ENCODE measurements at places on chromosomes 13 and 19.

- H3K27ac ChIP-seq = peak overlapping the region; percentile 93
- DNase-seq = no peak
- no peaks in the 10 kb centered on the region for H3K36me3 ChIP-seq
- peaks cover 63% of the 10 kb centered on the region for H3K4me1 ChIP-seq
- H3K4me3 ChIP-seq = peak overlapping the region; percentile 85
- no peaks in the 10 kb centered on the region for H3K27me3 ChIP-seq
Observed at GRCh38 chr19:45765702-45766295, 3.3 kb downstream of the SIX5 start.

- no peak for DNase-seq
- no peak overlapping the region for H3K27ac ChIP-seq
- H3K36me3 ChIP-seq = peaks cover 72% of the 10 kb centered on the region
- no peak overlapping the region for H3K4me3 ChIP-seq
- H3K4me1 ChIP-seq = peaks cover 21% of the 10 kb centered on the region
Observed at GRCh38 chr13:98800078-98800477, 47.6 kb upstream of the SLC15A1 start.

GRCh38 chr13:92379371-92379770 is 847.2 kb upstream of the GPC6 start:
- DNase-seq = no peak
- H3K36me3 ChIP-seq = no peaks in the 10 kb centered on the region
- H3K4me1 ChIP-seq = no peaks in the 10 kb centered on the region
- no peak overlapping the region for H3K27ac ChIP-seq

DNA sequence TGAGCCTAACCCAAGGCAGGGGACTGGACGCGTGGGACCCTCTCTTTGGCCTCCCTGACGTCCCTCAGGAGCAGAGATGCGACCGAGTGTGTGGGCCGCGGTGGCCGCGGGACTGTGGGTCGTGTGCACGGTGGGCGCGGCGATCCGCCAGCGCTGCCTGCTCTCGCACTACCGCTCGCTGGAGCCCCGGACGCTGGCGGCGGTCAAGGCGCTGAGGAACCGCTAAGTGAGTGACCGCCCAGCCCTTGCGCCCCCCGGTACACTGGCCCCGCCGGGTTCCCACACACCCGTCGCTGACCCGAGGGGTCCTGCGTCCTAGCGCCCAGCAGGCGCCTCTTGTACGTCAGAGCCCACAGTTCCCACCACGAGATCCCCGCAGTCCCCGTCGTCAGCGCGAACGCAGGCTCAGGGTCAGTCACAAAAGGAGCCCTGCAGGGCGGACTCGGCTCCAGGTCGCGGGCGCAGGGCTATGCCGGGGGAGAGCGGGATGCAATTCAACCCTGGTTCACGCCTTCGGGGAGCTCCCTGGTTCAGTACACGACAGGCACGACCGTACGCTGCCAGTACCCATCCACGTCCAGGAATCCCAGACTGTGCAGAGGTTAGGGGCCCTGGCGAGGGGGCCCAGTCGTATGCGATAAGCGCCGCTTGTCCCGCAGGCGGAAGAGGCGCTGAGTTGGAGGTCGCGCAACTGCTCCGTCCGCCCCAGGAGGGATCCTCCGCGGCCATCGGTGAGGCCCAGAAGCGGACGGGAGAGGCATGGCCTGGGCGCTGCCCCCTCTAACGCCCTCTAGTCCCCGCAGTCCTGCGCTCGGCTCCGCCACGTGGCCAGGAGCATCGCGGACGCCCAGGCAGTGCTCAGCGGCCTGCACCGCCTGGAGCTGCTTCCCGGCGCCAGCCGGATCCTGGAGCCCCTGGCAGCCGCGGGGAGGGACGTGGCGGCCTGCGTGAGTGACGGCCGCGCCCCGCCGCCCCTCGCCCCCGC is 3.6 kb upstream of the IFNL2 start:
- no peak overlapping the region for H3K27ac ChIP-seq
- H3K36me3 ChIP-seq = no peaks in the 10 kb centered on the region
- H3K4me1 ChIP-seq = peaks cover 14% of the 10 kb centered on the region
- DNase-seq = no peak
- H3K27me3 ChIP-seq = peaks cover 88% of the 10 kb centered on the region

GRCh38 chr19:16095071-16095571 is 16.6 kb upstream of the RAB8A start:
- peaks cover 99% of the 10 kb centered on the region for H3K36me3 ChIP-seq
- H3K4me3 ChIP-seq = no peak overlapping the region
- peak; percentile 31 for DNase-seq
- H3K27ac ChIP-seq = peak overlapping the region; percentile 52
- no peaks in the 10 kb centered on the region for H3K4me1 ChIP-seq

- peaks cover 27% of the 10 kb centered on the region for H3K4me1 ChIP-seq
- no peaks in the 10 kb centered on the region for H3K27me3 ChIP-seq
- DNase-seq = peak; percentile 85
- peaks cover 13% of the 10 kb centered on the region for H3K36me3 ChIP-seq
Observed at GRCh38 chr19:7515645-7516151, at the start of gene ZNF358. ZNF358 (plus strand) TSS chr19:7516103; CDS start chr19:7519243, 3,140 bp downstream.

GRCh38 chr13:20340136-20340758 is 108.1 kb upstream of the GJB6 start:
- H3K4me3 ChIP-seq = peak overlapping the region; percentile 21
- no peak overlapping the region for H3K27ac ChIP-seq
- no peaks in the 10 kb centered on the region for H3K27me3 ChIP-seq
- DNase-seq = no peak
- peaks cover 3% of the 10 kb centered on the region for H3K4me1 ChIP-seq

GRCh38 chr19:35332817-35333216 is 3.8 kb downstream of the CD22 start:
- no peak overlapping the region for H3K4me3 ChIP-seq
- H3K27ac ChIP-seq = no peak overlapping the region
- peaks cover 96% of the 10 kb centered on the region for H3K27me3 ChIP-seq
- no peaks in the 10 kb centered on the region for H3K4me1 ChIP-seq
- no peaks in the 10 kb centered on the region for H3K36me3 ChIP-seq

- no peaks in the 10 kb centered on the region for H3K4me1 ChIP-seq
- peaks cover 7% of the 10 kb centered on the region for H3K27me3 ChIP-seq
- DNase-seq = no peak
- H3K27ac ChIP-seq = no peak overlapping the region
- no peak overlapping the region for H3K4me3 ChIP-seq
Observed at GRCh38 chr19:32798201-32798600, 71.4 kb downstream of the SLC7A9 start.

GRCh38 chr19:51697169-51697776 is 4.1 kb downstream of the SPACA6 start:
- peaks cover 35% of the 10 kb centered on the region for H3K4me1 ChIP-seq
- H3K36me3 ChIP-seq = peaks cover 64% of the 10 kb centered on the region
- H3K27me3 ChIP-seq = no peaks in the 10 kb centered on the region
- H3K27ac ChIP-seq = no peak overlapping the region
- no peak for DNase-seq

- H3K4me3 ChIP-seq = no peak overlapping the region
- no peak for DNase-seq
- H3K27me3 ChIP-seq = no peaks in the 10 kb centered on the region
- H3K27ac ChIP-seq = no peak overlapping the region
- H3K4me1 ChIP-seq = no peaks in the 10 kb centered on the region
Observed at GRCh38 chr19:33204136-33204973, 10.2 kb downstream of the LRP3 start.

DNA sequence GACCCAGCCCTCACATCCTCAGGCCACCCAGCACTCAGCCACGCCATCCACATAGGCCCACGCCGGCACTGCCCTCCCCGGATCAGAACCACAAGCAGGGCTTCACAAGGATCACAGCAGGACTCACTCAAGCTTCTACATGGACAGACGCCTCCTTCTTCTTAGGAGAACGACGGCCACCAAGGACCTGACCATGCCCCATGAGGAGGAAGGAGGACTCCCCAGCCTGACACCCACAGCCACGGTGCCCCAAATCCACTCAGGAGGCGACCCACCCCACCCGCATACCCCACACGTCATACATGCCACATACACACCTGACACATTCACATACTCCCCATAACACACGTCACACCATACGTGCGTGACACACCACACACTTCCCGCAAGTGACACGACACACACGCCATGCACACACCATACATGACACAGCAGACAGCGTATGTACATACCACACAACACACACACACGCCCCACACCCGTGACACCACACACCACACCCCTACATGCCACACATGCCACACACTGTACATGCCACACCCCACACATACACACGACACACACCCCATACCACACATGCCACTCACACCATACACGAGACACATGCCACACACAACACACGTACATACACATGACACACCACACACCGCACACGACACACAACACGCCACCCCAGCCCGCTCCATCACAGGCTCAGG is 50.4 kb downstream of the MLLT1 start:
- H3K27me3 ChIP-seq = no peaks in the 10 kb centered on the region
- H3K4me3 ChIP-seq = no peak overlapping the region
- peaks cover 36% of the 10 kb centered on the region for H3K36me3 ChIP-seq

- no peak overlapping the region for H3K4me3 ChIP-seq
- no peak for DNase-seq
- no peaks in the 10 kb centered on the region for H3K36me3 ChIP-seq
- no peak overlapping the region for H3K27ac ChIP-seq
- peaks cover 2% of the 10 kb centered on the region for H3K4me1 ChIP-seq
Observed at GRCh38 chr13:93499991-93500390, 273.4 kb downstream of the GPC6 start.

GRCh38 chr13:41286370-41286769 is 23.0 kb upstream of the MTRF1 start:
- no peak overlapping the region for H3K27ac ChIP-seq
- H3K4me1 ChIP-seq = no peaks in the 10 kb centered on the region
- H3K27me3 ChIP-seq = no peaks in the 10 kb centered on the region
- no peak for DNase-seq

GRCh38 chr19:43667876-43668405 is 2.0 kb downstream of the PLAUR start:
- H3K36me3 ChIP-seq = peaks cover 18% of the 10 kb centered on the region
- H3K4me1 ChIP-seq = peaks cover 37% of the 10 kb centered on the region
- H3K27ac ChIP-seq = peak overlapping the region; percentile 97
- DNase-seq = no peak

- H3K27me3 ChIP-seq = no peaks in the 10 kb centered on the region
- H3K4me3 ChIP-seq = no peak overlapping the region
- peaks cover 72% of the 10 kb centered on the region for H3K36me3 ChIP-seq
- DNase-seq = no peak
- no peaks in the 10 kb centered on the region for H3K4me1 ChIP-seq
- H3K27ac ChIP-seq = no peak overlapping the region
Observed at GRCh38 chr19:11519138-11519537, 9.8 kb downstream of the ECSIT start.

- no peak for DNase-seq
- H3K4me1 ChIP-seq = peaks cover 24% of the 10 kb centered on the region
- H3K27ac ChIP-seq = no peak overlapping the region
- no peaks in the 10 kb centered on the region for H3K36me3 ChIP-seq
- no peak overlapping the region for H3K4me3 ChIP-seq
Observed at GRCh38 chr13:44312834-44313551, 60.6 kb upstream of the SERP2 start.

DNA sequence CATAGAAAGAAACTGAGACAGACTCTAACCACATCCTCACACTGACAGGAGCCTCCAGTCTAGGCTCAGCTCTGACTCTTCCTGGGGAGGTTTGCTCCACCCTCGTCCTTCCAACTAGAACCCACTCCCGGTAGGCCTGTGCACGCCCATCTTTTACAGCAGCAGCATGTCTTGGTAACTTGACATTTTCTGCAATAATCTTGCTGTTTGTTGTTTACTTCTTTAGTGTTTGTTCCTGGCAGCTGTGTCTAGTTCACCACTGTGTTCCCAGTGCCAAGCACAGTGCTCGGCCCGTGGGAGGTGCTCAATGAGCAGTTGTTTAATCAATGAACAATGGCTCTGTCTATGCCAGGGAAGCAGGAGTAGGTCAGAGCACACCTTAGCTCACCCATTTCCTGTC is 23.1 kb upstream of the ZNF729 start:
- H3K4me1 ChIP-seq = no peaks in the 10 kb centered on the region
- H3K36me3 ChIP-seq = no peaks in the 10 kb centered on the region
- no peak overlapping the region for H3K4me3 ChIP-seq
- H3K27ac ChIP-seq = no peak overlapping the region

- no peak for DNase-seq
- no peak overlapping the region for H3K27ac ChIP-seq
- H3K36me3 ChIP-seq = no peaks in the 10 kb centered on the region
- no peaks in the 10 kb centered on the region for H3K4me1 ChIP-seq
- H3K4me3 ChIP-seq = no peak overlapping the region
Observed at GRCh38 chr19:5436106-5436947, 18.9 kb upstream of the ZNRF4 start.

DNA sequence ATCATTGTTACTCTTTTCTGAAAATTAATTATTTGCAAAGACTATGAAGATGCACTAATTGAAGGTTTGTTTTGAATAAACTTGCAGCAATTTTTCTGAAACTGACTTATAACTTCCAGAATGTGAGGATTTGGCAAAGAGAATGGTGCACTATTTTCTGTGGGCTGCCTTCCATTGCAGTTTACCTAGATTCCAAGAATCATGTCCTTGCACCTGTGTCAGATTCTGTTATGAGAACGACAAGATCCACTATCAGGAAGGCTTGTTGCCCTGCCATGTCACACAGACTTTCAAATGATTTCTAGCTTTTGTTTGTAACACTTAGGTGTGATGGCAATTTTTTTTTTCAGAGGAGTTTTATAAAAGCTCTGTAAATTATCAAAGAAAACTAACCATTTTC is 5.6 kb upstream of the SLAIN1 start:
- DNase-seq = no peak
- H3K4me1 ChIP-seq = peaks cover 9% of the 10 kb centered on the region
- H3K27ac ChIP-seq = no peak overlapping the region
- no peaks in the 10 kb centered on the region for H3K27me3 ChIP-seq

DNA sequence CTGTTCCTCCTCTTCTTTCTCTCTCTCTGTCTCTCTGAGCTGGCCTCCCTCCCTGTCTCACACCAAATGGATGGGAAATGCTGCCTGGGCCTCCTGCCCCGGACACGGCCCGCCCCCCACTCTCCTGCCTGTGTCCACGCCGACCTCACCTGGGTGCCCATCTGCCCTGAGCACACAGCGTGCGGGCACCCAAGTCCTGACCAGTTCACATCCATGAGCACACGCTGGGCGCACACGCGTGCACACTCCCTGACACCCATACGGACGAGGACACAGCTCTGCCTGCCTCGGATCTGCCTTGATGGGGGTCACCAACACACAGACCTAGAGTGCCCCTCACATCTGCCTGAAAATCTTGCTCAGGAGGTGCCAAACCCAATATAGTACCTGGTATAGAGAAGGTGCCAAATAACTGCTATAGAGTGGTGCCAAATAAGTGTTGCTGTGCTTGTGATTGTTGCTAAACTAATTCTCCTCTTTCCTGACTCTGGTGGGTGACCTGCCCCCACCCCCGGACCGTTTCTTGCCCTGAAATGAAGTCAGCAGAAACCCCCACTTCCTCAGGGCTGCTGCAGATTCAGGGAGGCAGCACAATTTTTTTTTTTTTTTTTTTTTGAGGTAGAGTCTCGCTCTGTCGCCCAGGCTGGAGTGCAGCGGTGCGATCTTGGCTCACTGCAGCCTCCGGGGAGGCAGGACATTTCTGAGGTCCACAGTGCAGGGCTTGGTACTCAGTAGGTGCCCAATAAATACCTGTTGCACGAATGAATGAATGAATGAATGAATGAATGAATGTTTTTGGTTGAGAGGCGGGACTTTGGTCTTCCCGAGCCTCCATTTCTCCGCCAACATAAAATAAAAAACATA is 4.6 kb downstream of the NFIC start:
- no peak for DNase-seq
- no peaks in the 10 kb centered on the region for H3K27me3 ChIP-seq

- H3K4me3 ChIP-seq = no peak overlapping the region
- H3K36me3 ChIP-seq = no peaks in the 10 kb centered on the region
- H3K4me1 ChIP-seq = peaks cover 82% of the 10 kb centered on the region
- H3K27ac ChIP-seq = no peak overlapping the region
- H3K27me3 ChIP-seq = no peaks in the 10 kb centered on the region
- no peak for DNase-seq
Observed at GRCh38 chr13:40622761-40623160, 43.7 kb downstream of the FOXO1 start.
